ENCODE measurements at places on chromosomes 7 and 10.

DNA sequence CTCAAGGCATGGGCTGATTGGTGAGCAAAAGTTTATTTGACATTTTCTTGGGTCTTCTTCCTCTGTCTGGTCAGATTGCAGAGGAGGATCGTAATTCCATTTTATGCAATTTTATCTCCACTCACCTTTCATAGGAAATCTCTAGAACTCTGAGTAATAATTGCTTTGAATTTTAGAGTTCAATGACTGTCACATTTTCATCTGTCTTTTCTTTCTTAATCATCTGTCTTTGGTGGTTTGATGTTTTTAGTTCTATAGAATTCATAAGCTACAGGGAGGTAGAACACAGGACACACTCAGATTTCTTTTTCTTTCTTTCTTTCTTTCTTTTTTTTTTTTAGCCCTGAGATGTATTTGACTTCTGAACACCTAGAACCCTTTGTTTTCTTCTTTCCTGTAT is 11.6 kb downstream of the GATA3 start:
- no peak for ATAC-seq

- no peak for ATAC-seq
Measured at GRCh38 chr7:116593359-116594075, 68.7 kb downstream of the CAV1 start.

- peak; percentile 68 for ATAC-seq
Measured at GRCh38 chr7:25259487-25260243, 31.4 kb upstream of the NPVF start.

- ATAC-seq, result no peak
Measured at GRCh38 chr10:14302035-14302434, 28.7 kb downstream of the FRMD4A start.

DNA sequence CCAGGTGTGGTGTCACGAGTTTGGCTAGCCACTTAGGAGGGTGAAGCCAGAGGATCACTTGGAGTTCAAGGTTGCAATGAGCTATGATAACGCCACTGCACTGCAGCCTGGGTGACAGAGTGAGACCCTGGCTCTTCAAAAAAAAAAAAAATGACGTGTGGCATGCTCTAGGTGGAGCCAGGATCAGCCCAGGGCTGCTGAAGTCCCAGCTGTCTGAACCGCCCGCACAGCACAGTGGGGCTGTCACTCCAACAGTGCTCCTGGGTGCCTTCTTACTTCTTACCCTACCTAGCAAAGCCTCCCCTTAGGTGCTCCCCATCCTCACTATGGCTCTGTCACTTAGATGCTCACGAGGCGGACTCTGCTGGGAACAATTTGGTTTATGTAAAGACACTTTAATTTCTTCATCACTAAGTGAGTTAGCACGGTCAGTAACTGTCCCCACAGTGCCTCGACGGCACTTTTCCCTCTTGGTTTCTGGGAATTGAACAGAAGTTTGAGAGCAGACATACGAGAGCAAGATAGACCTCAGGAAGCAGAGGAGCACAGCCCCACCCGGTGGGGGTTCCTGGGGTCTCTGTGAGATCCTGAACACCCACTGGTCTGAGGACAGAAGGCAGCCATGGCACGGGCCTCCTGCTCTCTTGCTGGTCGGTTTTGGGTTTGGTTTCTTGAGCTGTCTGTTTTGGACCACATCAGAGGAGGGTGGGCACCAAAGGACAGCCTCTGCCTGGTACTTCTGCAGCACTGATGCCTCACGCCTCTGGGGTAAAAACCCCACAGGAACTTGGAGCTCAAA is 66.2 kb upstream of the BTBD16 start:
- ATAC-seq, result no peak

GRCh38 chr7:140898786-140899536 is 25.8 kb downstream of the BRAF start:
- no peak for ATAC-seq

- ATAC-seq, result no peak
Measured at GRCh38 chr7:128042012-128042411, 10.8 kb upstream of the LRRC4 start.

GRCh38 chr10:17747883-17748550 is 4.0 kb upstream of the TMEM236 start:
- no peak for ATAC-seq

GRCh38 chr7:99383203-99383602 is 8.7 kb downstream of the ARPC1B start:
- no peak for ATAC-seq

GRCh38 chr7:27767374-27767773 is 27.4 kb downstream of the TAX1BP1 start:
- no peak for ATAC-seq

- no peak for ATAC-seq
Measured at GRCh38 chr7:78350391-78350790, 551.8 kb downstream of the PHTF2 start.

GRCh38 chr7:102913826-102914225 is 1.0 kb downstream of the LRRC17 start:
- ATAC-seq, result no peak

DNA sequence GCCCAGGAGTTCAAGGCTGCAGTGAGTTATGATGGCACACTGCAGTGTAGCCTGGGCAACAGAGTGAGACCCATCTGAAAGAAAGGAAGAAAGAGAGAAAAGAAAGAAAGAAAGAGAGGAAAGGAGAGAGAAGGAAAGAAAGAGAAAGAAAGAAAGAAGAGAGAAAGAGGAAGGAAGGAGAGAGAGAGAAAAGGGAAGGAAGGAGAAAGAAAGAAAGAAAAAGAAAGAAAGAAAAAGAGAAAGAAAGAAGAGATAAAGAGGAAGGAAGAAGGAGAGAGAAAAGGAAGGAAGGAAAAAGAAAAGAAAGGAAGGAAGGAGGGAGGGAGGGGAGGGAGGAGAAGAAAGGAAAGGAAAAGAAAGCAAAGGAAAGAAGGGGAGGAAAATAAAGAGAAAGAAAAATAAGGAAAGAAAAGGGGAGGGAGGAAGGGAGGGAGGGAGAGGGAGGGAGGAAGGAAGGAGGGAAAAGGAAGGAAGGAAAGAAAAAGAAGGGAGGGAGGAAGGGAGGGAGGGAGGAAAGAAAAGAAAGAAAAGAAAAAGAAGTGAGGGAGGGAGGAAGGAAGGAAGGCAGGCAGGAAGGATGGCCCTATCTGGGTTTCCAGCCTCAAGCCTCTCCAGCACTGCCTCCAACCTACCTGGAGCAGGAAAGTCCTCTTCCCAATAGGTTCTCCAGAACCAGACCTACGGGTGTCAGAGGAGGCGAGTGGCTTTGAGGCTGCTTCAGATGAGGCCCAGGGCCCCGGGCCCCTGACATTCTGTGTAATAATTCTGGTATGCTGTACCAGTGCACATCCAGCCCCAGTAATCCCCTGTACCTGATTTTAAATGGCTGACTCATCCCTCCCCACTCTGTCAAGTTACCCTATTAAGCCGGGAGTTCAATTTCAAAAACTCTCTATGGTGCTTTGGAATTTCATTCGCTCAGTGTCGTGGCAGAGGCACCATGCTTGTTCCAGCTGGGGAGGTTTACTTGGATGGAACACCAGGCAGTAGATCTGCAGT is 6.8 kb upstream of the PARD3 start:
- no peak for ATAC-seq

GRCh38 chr7:40804477-40805215 is 669.8 kb downstream of the SUGCT start:
- no peak for ATAC-seq

- ATAC-seq, result no peak
Measured at GRCh38 chr10:58859526-58859925, 316.9 kb upstream of the PHYHIPL start.

GRCh38 chr10:932589-932988 is 1.1 kb upstream of the LARP4B start:
- no peak for ATAC-seq

DNA sequence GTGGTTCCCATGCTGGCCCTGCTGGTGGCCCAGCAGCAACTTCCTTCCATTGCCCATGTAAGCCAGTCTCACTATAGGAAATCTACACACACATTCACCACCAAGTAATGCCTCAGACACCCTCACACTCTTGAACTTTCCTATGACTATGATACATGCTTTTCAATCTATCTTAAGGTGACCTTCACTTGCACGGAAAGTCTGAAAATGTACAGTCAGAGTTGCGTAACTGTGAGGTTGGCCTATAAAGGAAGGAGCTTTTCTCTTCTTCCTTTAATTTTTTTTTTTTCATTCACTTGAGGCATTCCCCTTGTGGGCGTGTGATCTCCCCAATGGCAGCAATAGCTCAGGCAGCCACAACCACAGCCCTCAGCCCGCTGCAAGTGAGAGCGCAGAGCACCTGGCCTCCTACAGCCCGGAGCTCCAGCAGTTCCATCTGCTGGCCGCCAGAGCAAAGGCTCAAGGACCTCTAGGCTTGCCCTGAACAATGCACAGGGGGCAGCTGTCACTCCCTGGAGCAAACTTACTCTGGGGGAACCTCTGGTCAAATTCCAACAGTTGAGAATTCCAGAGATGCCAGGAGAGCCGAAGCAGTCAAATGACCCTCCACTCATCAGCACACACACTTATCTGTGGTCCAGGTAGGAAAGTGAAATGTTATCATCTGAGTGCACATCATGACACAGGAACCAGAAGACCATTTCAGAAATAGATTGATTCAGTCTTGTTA is 123.1 kb upstream of the ADO start:
- ATAC-seq, result no peak

- ATAC-seq, result no peak
Measured at GRCh38 chr7:48298779-48299178, 127.5 kb downstream of the ABCA13 start.

DNA sequence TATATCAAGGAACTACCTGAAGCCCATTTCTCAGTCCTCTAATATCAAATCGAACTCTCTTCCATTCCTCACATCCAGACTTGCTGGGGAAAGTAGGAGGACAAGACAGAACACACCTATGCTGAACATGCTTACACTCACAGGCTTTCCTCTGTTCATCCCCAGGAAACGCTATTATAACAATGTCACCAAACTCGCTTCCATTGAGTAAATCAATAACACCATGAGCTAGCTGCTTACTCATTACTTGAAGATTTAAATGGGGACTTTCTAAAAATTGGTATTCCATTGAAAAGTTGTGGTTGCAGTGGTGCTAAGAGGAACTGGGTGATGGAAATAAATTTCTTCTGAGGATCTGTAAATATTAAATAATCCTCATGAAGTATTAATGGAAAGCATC is 88.8 kb downstream of the SLC25A13 start:
- ATAC-seq, result no peak

DNA sequence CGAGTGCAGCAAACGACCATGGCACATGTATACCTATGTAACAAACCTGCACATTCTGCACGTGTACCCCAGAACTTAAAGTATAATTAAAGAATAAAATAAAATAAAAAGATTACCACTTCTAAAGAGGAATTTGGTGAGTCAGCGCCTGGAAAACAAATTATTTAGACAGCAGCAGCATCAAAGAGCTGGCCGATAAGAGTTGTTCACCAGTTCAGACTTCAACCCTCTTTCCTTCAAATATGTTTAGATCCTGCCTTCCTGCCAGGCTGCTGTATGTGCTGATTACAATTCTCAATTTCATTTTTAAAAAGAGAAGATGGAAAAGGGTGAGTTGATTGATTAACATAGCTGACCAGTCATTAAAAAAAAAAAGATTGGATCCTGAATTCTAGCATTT is 672.0 kb upstream of the NRP1 start:
- no peak for ATAC-seq

DNA sequence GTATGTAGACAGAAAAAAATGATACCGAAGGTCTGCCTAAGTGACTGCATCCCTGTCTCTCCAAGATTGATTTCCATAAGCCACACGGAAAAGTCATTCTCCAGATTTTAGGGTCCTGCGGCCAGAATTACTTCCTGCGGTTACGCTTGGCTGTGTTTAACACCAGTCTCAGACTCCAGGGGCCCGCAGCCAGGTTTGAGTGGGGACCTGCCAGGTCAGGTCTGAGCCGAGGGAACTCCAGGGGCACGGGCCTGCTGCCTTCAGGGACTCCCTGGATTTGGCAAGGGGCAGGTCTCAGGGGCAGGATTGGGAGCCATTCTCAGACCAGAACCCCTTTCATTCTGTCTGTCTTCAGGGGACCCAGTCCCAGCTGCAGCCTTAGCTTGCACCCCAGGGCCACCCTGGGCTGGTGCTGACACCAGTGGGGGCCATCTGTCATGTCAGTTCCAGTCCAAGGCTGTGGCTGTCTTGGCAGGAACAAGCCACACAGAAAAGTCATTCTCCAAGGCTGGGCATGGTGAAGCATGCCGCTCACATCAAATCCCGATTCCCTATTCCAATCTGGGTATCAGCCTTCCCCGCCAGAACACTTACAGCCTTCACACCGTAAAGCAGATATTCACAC is 39.0 kb downstream of the TMEM120A start:
- ATAC-seq, result no peak

- no peak for ATAC-seq
Measured at GRCh38 chr10:50636618-50637579, 13.1 kb upstream of the SGMS1 start.

DNA sequence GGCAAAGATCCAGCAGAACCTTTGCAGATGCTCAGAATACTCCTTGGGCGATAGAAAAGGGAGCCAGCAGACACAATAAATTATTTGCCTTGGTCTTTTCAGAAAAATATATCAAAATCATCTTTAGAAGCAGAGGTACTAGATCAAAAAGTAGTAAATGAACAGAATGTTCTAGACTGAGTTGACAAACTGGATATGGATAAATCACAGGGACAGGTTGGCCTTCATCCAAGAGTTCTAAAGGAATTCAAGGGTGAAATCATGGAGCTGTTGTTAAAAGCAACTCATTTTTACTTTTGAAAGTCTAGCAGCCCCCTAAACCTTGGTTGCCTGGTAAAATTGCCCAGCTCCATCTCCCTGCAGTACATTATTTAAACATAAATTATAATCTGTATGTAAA is 99.1 kb downstream of the PLCE1 start:
- no peak for ATAC-seq

DNA sequence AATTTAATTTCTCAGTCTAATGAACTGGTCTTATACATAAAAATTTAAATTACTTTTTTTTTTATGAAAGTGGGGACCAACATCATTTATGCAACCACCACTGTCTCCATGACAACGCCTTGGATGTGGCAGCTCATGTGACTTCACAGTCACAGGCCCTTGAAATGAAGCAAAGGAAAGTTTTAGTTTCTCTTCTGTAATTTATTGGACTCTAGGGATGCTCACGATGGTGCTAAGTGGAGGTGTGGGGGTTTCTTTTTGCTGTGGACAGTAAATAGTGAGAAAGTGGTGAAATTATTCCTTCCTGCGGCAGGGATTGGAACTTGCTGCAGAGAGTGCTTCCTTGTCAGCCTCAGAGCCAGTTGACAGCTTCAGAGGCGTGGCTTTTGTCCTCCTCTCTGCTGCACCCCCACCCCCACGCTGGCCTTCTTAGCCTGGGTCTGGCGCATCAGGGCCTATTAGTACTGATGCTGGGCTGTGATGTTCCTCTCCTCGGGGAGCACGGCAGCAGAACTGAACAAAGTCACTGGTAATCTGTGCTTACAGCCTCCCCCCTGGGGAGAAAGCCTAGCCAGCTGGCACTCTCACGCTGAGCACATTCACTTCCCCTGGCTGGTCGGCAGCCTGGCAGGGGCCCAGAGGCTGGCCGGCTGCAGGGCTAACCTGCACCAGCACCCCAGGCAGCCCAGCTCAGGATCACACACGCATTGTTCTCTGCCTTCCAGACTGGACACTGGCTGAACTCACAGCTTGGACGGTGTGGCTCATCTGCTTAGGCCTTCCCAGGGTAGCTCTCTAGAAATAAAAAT is 517.5 kb upstream of the GALNT17 start:
- peak; percentile 89 for ATAC-seq

GRCh38 chr10:1356349-1356748 is 300.2 kb downstream of the WDR37 start:
- no peak for ATAC-seq

GRCh38 chr7:68417659-68418058 is 1180.6 kb upstream of the AUTS2 start:
- no peak for ATAC-seq

Measured in gastroesophageal sphincter (tissue), 4 donors.